Bronchial epithelial cell (primary cell): ENCODE measurements at places on chromosomes 12 and 14. TPM values are rescaled to one million over a fixed set of nuclear protein-coding genes. Genes with fewer than 3 reads are reported as not detected.

DNA sequence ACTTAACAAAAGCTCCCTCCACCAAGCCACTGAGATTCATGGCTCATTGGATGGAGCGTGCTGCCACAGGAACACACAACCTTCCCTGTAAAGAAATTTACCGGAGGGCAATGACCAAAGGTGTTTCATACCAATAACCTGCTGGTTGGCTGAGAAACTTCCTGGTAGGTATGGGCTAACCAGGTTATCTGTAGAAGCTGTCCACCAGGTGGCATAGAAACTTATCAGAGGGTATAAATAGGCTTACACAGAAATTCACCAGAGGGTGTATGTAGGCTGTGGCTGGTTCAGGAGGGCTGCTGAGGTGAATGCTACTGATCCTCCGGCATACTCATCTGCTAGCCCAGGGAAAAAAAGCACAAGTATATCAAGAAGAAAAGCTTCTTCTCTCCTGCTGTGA, 27.1 kb upstream of the MTERF2 start:
- DNase-seq: peak; percentile 88

- DNase-seq: no peak
Observed at GRCh38 chr12:3116106-3116844, 39.1 kb downstream of the TSPAN9 start.

DNA sequence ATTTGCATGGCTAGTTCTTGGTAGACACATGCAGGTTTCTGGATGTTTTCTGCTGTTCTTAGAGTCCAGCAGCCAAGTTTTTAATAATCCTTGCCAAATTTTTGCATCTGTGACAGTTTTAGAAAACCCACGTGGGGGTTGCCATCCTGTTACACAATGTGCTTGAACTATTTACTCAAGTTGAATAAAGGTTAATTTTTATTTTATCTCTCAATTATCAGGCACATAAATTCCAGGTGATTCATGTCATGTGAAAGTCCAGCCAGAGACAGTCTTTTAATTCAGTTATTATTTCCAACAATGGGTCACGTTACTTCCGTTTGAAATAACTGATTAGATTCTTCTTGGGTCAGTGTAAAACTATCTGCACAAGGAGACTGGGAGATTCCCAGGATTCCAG, 15.7 kb downstream of the MYRFL start:
- DNase-seq: no peak

- DNase-seq: no peak
Observed at GRCh38 chr12:76967181-76967885, 88.5 kb upstream of the CSRP2 start.

DNA sequence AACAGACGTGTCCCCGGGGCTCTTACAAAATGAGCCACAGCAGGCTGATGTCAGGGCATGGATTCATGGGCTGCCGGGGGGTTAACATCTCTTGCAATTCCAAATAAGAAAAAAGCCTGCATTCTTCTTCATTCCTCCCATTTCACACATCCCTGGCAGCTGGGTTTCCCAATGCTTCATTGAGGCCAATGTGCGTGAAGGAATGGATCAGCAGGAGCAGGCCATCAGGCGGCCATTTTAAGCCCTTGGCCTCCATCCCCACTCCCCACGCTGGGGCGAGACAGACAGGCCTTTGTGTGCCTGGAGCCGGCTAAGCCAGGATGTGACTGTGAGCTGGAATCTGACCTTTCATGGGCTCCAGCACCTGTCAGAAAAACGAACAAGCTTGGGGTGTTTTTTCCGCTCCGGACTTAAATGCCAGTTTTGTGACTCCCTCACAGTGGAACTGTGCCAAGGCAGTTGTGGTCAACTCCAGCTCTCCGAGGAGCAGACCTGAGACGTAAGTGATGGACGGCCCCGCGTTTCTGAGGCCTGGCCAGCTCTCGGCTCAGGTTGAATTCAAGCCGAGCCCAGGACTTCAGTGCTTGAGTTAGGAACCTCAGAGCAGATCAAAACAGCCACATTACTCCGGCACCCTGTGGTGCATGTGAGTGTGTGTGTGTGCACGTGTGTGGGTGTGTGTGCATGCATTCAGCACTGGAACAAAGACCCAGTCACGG, 133.1 kb downstream of the TMEM30B start:
- DNase-seq: peak; percentile 39

- no peak for DNase-seq
Observed at GRCh38 chr12:70255311-70255710, 12.1 kb downstream of the CNOT2 start.

GRCh38 chr14:66514213-66514612, 6.3 kb downstream of the GPHN start:
- DNase-seq: peak; percentile 58

- DNase-seq: no peak
Observed at GRCh38 chr14:104351849-104352492, 213.6 kb downstream of the KIF26A start.

GRCh38 chr12:69649529-69649928, 38.8 kb upstream of the LRRC10 start:
- DNase-seq: no peak

DNA sequence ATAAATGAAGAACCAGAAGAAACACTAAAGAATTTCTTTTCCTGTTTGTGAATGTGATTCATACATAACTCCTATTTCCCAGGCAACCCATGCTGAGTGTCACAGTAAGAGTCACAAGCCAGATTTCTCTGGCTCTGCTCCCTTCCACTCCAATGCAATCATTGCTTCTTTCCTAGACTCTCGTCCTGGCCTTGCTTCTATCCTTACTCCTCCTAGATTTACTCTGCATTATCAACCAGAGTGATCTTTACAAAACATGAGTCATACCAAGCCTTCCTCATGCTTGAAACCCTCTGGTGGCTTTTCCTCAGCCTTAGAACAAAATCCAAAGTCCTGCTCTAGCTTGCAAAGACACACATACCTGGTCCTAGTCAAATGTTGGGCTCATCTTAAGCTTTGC, 13.3 kb downstream of the IL22 start:
- peak; percentile 75 for DNase-seq

Gene OR4K13
- total RNA-seq: not detected in 2 replicates

Gene PTPN21
- 6.1 and 7.6 TPM in 2 replicates for total RNA-seq

Gene PLEKHG7
- total RNA-seq: under 0.01 TPM in 1 of 2 replicates, not detected in the other

Gene MORN3
- total RNA-seq: 0.79 and 1.7 TPM in 2 replicates

Gene SNRPF
- 12.9 and 15.5 TPM in 2 replicates for total RNA-seq

Gene CLEC14A
- not detected in 2 replicates for total RNA-seq
